Stimulated activated CD8-positive, alpha-beta memory T cell treated with anti-CD3 and anti-CD28 coated beads, Interleukin-4, amount 100 ng/mL, for 24 hours (primary cell): ENCODE measurements at places on chromosomes 12 and 14.

- DNase-seq = peak; percentile 43
Measured at GRCh38 chr12:132445884-132446632, 43.9 kb upstream of the FBRSL1 start.

GRCh38 chr12:128662101-128662500 is 161.7 kb downstream of the SLC15A4 start:
- no peak for DNase-seq

DNA sequence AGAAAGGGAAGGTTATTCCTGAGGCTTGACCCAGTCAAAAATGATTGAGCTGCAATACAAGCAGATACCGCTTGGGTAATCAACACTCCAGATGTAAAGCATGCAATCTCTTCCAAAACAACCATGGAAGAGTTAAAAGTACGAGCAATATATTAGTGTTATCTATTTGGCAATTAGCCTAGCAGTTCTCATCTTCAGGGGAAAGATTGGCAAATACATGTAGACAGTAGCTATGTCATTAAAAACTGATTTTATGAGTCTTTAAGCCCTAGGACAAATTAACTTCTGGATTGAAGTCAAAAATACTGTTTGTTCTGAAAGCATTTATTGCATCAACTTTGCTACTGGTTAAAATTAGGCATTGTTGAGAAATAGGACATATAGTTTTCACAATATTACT is 9.3 kb upstream of the GYS2 start:
- no peak for DNase-seq

- DNase-seq = no peak
Measured at GRCh38 chr12:8813572-8814357, 8.7 kb upstream of the A2ML1 start.

- no peak for DNase-seq
Measured at GRCh38 chr14:65100922-65101541, 1.3 kb downstream of the MAX start.

DNA sequence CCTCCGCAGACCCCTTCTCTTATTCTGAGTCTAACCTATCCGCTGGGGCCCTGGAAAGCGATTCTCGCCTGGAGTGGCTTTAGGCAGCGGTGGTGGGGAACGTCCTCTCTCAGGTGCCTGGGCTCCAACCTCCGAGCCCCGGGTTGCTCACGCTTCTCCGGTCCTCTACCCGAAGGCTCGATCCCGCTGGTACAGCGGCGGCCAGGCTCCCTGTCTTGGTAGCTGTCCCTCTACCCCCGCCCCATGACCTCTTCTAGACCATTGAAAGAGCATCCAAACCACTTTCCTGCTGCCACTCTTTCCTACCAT is 505 bp upstream of the HEBP1 start:
- no peak for DNase-seq

DNA sequence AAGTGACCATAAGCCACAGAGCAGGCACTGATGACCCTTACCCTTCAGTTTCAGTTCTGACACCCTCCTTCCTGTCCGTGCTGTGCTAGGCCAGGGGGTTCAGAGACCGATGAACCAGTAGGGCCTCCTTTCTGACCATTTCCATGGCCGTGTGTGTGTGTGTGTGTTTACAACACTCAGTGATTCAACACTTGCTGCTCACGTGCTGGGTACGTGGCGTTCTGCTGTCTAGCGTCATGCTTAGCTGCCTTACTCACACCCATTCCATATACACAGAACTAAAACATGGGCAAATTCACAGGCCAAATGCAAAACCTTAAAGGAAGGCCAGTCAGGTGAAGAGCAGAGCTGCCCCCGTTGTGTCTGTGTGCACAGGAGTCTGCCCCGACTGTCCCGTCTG is 67.5 kb downstream of the DNAH10 start:
- no peak for DNase-seq

GRCh38 chr12:84757978-84758377 is 154.6 kb downstream of the SLC6A15 start:
- no peak for DNase-seq

- no peak for DNase-seq
Measured at GRCh38 chr12:96400631-96401075, 414 bp upstream of the CDK17 start.

GRCh38 chr12:24561882-24562770 is 386.8 kb downstream of the BCAT1 start:
- DNase-seq = no peak

DNA sequence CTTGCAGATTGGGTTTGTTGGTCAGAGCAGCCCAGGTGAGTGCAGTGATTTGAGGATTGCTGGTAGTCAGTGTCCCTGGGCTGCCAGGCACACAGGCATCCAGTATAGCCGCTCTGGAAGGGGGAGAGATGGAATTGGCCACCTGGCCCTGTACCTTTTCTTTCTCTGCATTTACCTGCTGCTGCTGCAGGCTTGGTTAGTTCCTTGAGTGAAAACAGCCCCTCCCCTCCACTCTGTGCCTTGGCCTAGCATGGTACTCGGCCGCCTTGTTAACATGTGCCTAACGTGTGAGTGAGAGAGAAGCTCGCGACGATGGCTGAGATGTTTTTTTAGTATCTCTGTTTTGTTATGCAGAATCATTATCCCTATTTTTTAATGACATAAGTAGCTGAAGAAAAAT is 49.3 kb upstream of the AMN start:
- no peak for DNase-seq

DNA sequence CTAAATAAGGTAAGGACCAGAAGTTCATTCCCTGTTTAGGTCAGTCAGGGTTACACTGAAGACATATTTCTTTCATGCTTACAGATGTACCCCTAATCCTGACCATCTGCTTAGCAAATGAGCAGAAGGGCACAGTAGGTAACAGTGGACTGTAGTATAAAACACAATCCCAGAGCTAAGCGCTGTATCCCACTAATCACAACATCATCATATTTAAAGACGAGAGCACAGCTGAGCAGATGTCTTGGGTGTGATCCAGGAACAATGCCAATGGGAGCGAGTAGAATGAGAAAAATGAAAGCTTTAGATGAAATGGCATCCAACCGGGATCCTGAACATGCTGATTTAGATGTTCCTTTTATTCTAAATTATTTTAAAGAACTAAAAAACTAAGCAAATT is 213.4 kb downstream of the CCER1 start:
- DNase-seq = no peak

DNA sequence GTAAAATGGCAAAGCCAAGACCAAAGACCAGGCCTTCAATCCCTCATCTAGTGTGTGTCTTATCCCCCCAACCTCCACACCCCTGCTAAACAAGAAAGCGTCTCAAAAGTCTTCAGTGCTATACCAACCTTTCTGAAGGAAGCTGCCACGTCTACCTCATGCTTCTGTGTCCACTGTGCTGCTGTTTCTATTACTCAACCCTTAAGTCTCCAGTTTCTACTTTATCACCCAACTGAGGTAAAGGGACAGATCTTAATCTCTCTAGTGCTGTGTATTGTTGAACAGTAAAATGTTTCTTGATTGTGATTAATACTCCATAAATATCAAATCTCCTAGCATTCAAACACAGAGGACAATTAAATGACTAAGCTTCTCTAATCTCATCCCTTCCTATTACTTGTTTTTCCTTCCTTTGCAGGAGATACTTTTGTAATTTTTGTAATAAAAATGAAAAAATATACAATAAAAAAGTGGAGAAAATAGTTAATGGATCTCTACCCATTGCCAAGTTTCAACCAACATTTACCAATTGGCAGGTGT is 23.3 kb downstream of the BTBD7 start:
- DNase-seq = no peak

GRCh38 chr12:48001505-48002413 is 2.5 kb downstream of the COL2A1 start:
- no peak for DNase-seq

DNA sequence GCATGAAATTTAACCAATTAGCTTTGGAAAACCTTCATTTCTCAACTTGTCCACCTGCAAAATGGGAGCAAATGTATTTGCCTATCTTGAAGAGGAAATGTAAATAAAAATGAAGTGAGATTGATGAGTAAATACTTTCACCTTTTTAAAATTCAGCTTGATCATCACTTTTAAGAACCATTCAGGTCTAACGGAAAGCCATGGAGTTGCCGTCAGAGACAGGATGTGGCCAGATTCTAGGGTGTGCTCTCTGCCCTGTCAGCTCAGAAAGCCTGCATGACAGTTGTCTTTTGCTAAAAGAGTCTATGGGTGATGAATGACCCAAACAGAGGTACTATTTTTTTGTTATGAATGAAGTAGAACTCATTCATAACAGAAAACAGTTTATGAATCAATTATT is 104.3 kb upstream of the SLC35F4 start:
- no peak for DNase-seq
